ENCODE measurements at places on chromosomes 12 and 14.

DNA sequence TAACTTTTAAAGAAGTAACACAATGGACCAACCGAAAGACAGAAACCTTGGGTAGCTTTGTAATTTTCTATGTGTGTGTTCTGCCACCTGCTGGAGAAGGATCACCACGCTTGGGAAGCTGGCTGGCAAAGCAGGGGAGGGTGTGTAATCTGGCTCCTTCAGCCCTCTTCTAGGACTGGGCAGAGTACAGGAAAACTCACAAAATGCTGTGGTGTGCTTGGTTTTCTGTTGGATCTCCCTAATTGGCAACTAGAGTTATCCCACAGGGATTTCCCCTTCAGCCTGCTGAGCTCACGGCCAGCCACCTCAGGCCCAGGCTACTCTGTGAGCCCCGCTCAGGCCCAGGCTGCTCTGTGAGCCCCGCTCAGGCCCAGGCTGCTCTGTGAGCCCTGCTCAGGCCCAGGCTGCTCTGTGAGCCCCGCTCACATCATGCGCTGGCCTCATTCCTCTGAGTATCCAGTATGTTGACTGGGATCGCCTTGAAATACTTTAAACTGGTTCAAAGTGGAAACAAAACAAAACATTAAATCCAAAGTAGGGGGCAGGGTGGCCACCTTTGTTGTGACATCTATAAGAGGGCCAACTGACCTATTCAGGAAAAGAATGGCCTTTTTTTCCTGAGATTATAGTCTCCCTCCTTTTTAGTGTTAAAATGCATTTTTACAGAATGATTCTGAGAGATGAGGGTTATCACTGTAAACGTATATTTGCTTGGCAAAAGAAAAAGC is 52.0 kb upstream of the RNU6-8 start:
- peak; percentile 24 for DNase-seq

DNA sequence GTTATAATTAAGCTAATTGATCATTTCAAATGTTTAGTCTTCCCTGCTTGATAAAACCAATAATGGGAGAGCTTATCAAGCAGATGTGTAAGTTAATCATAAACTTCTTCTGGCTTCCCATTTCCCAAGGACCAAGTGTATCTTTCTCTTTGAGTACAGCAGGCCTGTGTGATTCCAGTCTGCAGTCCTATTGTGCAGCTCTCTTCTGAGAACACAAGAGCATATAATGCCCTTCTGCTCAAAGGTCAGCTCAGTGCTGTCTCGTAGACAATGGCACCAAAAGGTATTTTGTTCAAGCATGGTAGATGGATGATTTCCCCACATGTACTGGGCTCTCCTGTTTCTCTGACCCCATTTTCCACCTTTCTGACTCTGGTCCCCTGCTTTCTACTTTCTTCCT is 101.8 kb upstream of the DYRK2 start:
- no peak for DNase-seq

- DNase-seq, result no peak
Observed at GRCh38 chr14:85060121-85060520, 469.8 kb upstream of the FLRT2 start.

GRCh38 chr12:89069431-89069830 is 282.9 kb downstream of the DUSP6 start:
- DNase-seq, result no peak

GRCh38 chr12:5884866-5885265 is 60.2 kb downstream of the ANO2 start:
- no peak for DNase-seq
